ENCODE measurements at places on chromosomes 4 and X.

- DNase-seq = no peak
Observed at GRCh38 chrX:39665830-39666518, 431.8 kb downstream of the BCOR start.

DNA sequence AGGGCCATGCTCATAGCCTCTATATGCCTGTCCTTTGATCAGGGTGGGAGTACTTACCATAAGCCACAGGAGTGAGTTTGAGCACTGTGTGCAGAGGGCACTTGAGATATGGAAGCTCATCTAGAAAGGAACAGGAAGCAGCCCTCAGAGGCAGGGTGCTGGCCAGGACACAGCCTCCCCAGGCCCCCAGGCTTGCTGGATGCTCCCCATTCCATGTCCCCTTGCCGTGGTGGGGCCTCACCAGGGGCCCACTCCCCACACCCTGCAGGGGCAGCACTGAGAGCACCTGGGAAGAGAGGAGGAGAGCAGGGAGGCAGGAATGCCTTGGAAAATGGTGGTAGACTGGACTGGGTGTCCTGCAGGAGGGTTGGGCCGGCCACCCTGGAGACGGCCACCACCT, 14.3 kb downstream of the TRO start:
- no peak for DNase-seq

DNA sequence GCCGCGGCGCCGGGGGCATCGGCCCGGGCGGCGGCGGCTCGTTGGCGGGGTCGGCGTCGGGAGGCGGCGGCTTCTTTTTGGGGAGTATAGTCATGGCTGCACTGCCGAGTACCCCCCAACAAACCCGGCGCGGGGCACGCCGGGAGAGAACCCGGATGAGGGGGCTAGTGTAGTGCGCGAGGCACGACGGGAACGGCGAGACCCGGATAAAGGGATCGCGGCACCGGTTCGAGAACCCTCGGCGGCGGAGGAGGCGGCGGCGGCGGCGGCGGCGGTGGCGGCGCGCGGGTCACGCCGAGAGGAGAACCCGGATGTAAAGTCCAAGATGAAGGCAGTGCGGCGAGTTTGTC, at the start of gene OTUD5:
Gene OTUD5, minus strand, starts transcription at position 131 of the 350 bp plus-strand sequence. Its CDS starts 37 bp downstream, at position 94.
- no peak for DNase-seq

- no peak for DNase-seq
Observed at GRCh38 chr4:35541888-35542213, 702.5 kb downstream of the ARAP2 start.

DNA sequence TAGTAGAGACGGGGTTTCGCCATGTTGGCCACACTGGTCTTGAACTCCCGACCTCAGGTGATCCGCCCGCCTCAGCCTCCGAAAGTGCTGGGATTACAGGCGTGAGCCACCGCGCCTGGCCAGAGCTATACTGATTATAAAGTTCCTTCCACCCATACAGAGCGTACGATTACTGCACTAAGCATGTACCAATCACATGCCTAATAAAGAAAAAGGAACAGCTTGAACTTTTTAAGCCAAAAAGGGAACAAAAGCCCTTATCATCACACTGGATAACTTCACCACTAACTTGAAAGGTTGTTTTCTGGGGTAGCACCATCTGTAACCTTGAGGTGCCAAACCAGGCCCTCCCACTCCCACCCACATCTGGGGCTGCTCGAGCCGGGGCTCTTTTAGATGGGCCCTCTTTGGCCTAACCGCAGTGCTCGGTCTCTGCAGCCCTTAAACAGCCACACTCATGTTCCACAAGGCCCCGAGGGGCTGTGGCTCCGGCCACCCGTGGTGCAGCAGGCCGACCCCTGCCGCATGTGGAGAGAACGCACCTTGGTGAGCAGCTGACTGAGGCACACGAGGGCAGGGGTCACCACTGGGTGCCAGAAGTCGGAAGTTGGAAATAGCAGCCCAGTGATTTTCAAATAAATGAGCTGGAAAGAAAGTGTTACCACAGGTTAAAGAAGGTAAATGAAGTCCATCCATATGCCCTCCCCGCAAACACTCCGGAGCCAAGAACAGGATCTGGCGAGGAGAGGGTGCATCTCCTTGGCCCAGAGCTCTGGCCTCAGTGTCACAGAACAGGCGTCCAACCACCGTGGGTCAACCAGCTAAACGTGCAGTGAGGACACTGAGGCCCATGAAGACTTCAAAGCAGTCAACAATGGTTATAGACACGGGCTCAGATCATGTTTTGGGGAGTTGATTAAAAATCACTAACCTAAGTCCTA, 18.4 kb downstream of the NOP14 start:
- DNase-seq = no peak

DNA sequence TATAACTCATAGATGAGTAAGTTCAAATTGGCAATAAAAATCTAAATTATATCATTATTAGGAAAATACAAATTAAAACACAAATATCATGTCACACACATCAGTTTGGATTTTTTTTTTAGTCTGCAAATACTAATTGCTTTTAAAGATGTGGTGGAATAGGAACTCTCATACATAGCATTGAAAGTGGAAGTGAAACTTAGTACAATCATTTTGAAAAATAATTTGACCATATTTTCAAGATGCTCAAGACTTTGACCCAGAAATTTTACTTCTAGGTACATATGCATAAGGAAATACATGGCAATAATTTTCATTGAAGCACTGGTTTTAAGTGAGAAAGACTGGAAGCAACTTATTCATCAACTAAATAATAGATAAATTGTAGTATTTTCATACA, 147.5 kb upstream of the SMIM31 start:
- DNase-seq = no peak

- no peak for DNase-seq
Observed at GRCh38 chr4:86600007-86600653, 6.0 kb downstream of the PTPN13 start.

- DNase-seq = no peak
Observed at GRCh38 chrX:67922966-67923365, 379.1 kb downstream of the AR start.

- DNase-seq = no peak
Observed at GRCh38 chr4:109266236-109266635, 36.2 kb downstream of the COL25A1 start.

GRCh38 chrX:72273718-72274117, 3.3 kb downstream of the RPS4X start:
- DNase-seq = no peak

DNA sequence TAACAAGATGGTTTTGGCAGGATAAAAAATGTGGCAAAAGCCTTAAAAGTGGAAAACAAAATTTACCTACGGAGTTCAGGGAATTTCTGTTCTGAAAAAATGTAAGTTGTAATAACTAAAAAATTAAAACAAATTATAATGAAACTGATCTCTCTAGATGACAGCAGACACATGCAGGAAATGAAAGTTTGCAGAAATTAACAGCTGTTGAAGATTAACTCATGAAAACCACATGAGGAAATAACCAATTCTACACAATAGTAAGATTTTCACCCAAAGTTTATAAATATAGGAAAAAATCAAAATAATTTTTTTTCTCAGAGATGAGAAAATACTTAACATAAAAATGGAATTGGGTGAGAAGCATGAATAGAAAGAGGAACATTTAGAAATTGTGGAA, 47.5 kb upstream of the UGT2B15 start:
- DNase-seq = no peak

DNA sequence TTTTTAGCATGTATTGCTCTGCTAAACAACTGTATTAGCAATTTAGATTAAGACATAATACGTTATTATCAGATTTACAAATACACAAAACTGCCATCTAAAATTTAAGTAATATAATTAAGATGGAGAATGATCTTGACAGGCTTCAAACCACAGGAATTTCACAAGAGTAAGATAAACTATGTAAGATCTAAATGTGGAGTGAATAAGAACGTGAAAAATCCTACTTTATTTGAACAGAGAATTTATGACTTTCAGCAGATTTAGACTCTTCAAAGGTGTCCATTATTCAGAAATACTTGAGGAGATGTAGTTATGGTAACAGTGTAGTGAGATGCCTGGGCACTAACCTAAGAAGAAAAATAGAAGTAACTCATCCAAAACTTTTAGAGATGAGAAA, 73.2 kb downstream of the SLC4A4 start:
- DNase-seq = no peak

DNA sequence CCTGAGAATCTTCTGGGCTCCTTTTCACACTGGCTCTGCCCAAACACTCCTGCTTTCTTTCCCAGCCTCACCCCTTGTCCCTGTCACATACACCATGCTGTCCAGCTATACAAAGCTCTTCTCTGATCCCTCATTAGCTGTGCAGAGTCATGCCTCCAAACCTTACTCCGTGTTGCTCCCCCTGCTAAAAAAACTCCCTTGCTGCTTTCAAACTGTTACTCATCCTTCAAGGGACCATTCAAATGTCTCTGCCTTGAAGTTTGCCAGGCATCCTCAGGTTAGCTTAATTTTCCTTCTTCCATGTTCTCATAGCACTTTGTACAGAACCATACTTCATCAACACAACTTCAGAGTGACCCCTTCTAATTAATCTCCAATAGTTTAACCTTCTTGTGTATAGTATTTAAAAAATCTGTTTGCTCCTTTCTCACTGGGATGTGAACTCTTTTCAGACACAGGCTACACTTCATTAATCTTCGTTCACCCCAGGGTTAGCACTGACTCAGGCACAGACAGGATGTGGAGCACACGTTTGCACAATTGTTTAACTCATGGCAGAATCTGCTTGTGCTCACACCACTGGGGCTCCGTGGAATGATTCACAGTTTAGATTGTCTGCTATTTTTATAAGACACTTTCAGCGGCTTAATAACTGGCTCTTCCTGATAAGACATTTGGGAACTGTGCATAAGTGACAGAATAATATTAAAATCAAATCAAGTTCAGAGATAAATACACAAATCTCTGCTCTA, 21.4 kb upstream of the SEL1L3 start:
- no peak for DNase-seq

DNA sequence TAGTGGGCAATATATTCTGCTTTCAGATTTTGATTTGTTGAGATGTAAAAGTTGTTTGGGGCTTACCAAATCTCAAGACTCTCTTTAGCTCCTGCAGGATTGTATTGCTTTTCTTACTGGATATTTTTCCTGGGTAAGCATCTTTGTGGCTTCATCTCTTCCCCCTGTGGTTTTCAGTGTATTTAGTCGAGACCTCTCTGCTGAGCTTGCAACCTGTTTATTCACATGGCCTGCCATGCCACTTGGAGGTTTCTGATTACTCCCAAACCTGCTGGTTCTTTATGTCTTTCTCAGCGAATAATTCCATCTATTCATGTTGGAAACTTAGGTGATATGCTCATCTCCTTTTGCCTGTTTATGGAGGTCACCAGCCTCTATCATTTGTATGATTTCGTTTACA, 10.9 kb downstream of the CCNG2 start:
- no peak for DNase-seq

GRCh38 chr4:95102162-95102790, 344.5 kb downstream of the BMPR1B start:
- DNase-seq = no peak

- no peak for DNase-seq
Observed at GRCh38 chr4:41069838-41070237, 144.5 kb downstream of the APBB2 start.

DNA sequence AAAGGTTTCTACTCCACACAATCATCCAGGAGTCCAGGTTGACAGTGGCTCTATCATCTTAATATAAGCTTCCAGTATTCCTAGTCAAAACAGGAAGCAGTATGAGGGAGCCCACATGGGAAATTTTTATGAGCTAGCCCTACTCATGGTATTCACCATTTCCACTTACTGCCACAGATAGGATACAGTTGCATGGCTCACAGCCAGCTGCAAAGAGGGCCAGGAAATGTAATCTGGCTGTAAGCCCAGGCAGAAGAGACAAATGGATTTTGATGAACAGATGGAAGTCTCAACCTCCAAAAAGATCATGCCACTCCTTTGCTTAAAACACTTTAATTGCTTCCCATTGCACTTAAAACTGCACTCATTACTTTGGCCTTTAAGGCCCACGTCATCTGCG, 150.6 kb downstream of the ADAMTS3 start:
- DNase-seq = no peak

DNA sequence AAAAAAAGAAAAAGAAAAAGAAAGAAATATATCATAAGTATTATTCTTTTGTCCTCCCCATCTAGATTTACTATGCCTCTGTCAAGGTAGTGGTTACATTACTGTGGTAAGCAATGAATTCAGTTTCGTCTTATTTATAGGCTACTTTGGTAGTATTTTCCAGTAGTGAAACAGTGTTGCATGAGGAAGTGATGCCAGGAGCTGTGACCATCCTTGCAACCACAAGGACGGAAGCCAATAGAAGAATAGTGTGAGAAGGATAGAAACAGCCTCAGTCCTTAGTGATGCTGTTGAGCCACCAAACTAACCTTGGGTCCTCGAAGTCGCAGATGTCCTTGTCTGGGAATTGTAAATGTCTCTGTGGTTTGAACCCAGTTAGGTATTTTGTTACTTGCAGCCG, 328.5 kb downstream of the PPP3CA start:
- peak; percentile 46 for DNase-seq

DNA sequence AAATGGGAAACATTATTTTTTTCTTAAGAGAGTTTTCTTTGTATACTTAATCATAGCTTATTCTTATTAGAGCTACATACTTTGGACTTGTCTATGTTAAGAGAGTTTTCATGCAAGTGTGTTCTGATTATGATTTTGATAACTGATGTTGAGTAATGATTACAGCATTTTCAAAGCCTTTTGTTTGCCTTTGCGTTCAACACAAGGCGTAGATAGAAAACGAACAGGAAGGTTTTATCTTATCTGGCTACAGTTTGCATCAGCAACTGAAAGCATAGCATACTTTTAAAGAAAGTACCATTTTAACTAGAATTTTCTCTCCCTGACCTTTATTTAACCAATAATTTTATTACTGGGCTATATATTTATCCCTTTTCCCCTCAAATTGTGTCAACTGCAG, 51.6 kb upstream of the PDLIM5 start:
- DNase-seq = no peak

- DNase-seq = no peak
Observed at GRCh38 chr4:104451573-104451972, 43.1 kb downstream of the CXXC4 start.

GRCh38 chr4:2741626-2742025, 14.5 kb downstream of the TNIP2 start:
- DNase-seq = no peak

DNA sequence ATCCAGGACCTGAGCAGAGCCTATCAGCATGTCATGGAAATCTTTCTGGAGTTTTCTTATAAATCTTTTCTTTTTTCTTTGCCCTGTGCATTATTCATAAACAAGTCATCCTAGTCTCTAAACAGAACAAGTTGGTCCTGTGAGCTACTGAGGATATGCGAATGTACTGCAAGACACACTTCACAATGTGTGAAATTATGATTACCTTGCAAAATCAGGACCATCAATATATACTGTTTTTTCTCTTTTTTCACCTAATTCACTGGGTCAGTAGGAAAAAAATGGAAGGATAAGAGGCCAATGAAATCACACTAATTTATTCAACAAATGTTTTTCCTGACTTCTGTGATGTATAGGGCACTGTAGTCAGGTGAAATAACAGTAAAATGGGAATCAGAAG, 14.4 kb upstream of the SORBS2 start:
- DNase-seq = no peak

DNA sequence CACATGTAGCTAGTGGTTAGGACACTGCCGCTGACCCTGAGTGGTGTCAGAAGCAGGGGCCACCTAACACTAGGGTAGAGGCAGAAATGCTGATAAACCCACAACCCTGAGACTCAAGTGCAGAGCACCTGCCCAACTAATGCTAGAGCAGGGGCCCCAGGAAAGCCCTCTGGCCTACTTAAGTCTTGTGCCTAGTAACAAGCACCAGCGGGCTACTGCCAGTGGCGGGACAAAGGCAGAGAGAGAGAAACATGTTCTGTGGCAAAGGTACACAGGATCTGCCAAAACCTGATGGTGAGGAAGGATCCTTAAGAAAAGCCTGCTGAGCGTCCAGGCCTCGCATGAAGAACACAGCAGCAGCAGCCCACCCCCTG, 172.4 kb downstream of the PRDM5 start:
- no peak for DNase-seq

- DNase-seq = no peak
Observed at GRCh38 chrX:71660562-71661416, 6.6 kb upstream of the LOC101059915 start.

All from memory B cell (primary cell).